ENCODE measurements at places on chromosomes 11 and 22.

GRCh38 chr11:75534259-75535069 is 8.7 kb upstream of the GDPD5 start:
- DNase-seq: no peak

GRCh38 chr11:57407010-57407920 is 16.8 kb upstream of the PRG2 start:
- DNase-seq: no peak

GRCh38 chr22:25770333-25770732 is 28.3 kb downstream of the MYO18B start:
- DNase-seq: no peak

GRCh38 chr22:27690599-27690998 is 111.0 kb downstream of the MN1 start:
- DNase-seq: no peak

GRCh38 chr11:27020751-27021150 is 19.9 kb upstream of the BBOX1 start:
- DNase-seq: no peak

DNA sequence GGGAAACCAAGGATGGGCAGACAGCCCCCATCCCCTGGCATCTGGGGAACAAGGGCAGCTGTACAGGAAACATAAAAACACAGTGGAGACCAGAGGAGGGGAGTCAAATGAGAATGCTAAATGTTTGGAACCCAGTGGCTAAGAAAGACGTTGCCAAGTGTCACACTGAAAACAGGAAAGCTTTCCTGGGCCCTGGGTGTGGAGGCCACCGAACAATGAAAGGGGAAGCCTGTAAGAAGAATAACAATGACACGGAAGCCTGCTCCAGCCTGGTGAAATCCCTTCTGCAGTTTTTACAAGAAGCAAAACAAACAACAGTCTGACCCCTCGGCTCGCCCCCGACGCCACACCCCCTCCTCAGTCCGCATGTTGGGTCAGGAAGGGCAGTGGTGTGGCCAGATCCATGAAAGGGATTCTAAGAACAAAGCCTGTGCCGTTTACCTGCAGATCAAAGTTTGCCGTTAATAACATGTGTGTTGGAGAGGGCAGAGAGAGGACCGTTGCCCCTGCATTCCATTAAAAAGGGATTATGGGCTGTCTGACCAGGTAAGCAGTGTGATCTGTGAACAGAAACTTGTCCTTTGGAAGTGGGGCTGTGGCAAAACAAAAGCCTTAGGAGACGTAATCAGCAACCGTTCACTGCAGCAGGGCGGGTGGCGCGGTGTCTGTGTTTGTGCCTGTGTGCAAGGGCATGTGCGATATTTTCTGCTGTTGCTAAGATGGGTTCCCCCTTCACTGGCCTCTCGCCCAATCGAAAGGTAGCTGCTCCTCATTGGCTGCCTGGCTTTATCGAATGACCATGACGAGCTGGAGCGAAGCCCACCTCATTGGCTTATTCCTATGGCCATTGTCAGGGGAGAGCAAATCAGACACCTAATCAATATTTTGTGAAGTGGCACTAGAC is 113.7 kb upstream of the BLID start:
- no peak for DNase-seq

- no peak for DNase-seq
These were observed 53.7 kb upstream of the ATXN10 start for GRCh38 chr22:45617948-45618347.

DNA sequence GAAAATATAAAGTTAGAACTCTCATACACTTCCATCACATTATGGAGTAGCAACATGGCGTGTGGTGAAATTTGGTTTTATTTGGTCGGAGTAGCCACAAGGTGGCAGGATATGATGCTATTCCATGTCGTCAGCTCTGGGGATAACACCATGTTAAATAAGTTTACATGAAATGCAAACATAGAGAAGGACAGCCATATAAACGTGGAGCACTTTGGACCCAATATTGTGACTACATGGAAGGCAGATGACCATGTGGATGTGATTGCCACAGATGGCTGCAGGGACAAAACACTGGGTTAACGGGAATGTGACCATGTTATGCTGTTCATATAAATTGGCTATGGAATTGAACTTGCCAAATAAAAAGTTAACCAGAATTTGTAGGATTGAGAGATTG is 21.0 kb downstream of the OR5M11 start:
- DNase-seq: no peak

- DNase-seq: no peak
These were observed 2.3 kb upstream of the TIRAP start for GRCh38 chr11:126280595-126280994.

GRCh38 chr11:64892411-64892831 is 14.0 kb upstream of the EHD1 start:
- DNase-seq: no peak

DNA sequence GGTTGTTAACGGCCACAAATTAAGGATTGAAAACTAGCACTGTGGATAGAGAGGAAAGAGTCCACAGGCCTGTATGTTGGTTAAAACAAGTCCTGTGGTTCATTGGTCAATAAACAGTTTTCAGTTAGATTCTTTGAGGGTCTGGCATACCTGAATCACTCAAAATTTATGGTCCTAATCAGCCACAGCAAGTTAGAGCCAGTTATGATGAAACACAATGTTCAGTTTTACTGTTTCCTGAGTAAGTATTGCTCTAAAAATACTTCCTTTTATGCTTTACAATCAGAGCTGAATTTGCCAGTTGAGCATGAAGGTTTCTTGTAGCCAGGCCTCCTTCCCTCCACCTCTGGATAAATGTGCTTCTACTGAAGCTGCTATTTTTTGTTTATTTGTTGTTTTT is 12.9 kb upstream of the CAT start:
- no peak for DNase-seq

- DNase-seq: no peak
These were observed 45.0 kb upstream of the BIRC3 start for GRCh38 chr11:102272047-102272824.

DNA sequence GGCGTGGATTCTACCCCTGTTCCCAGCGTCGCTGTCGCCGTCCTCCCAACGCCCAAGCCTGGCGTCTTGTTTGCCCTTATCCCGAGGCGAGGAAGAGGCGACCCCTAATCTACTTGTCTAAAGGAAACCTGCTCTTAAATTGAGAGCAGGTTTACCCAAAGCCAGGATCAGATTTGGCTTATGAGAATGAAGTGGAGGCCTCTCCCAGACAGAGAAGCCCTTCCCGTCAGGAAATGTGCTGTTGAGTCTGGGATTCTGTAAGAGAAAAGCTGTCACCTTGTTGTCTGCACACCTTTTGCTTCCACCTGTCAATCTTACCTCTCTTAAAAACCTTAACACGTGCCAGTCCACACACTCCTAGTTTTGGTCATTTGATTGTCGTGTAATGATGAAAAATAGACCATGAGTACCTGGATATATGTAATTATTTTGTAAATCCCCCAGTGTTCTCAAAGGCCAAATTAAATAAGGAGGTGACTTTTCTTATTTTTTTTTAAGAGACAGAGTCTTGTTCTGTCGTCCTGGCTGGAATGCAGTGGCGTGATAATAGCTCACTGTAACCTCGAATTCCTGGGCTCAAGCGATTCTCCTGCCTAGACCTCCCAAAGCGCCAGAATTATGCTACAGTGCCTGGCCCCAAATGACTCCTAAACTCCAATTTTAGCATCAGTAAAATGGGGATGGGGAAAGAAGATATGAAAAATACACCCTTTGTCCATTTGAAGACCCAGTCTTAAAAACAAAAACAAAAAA is 627 bp downstream of the GTF2H1 start:
- DNase-seq: no peak

DNA sequence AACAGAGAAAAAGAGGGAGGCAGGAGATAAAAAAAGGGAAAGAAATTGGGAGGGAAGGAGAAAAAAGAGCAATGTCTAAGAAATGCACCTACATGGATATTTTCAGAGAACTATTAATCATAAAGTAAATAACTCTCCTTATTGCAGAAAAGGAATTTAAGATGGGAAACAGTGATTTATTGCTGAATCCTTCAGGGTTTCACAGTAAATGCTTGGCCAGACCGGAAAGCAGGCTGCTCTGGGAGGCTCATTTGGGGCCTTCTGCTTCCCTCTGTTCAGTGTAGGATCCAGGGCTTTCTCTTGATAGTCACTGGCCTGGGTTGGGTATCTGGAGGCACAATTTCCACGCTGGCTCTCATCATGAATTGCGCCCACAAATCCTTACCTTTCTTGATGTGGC is 324.3 kb upstream of the SORL1-AS1 start:
- no peak for DNase-seq

- DNase-seq: no peak
These were observed 59.9 kb downstream of the NXPE1 start for GRCh38 chr11:114499756-114500155.

GRCh38 chr22:47357493-47357892 is 595.0 kb downstream of the TBC1D22A start:
- no peak for DNase-seq

DNA sequence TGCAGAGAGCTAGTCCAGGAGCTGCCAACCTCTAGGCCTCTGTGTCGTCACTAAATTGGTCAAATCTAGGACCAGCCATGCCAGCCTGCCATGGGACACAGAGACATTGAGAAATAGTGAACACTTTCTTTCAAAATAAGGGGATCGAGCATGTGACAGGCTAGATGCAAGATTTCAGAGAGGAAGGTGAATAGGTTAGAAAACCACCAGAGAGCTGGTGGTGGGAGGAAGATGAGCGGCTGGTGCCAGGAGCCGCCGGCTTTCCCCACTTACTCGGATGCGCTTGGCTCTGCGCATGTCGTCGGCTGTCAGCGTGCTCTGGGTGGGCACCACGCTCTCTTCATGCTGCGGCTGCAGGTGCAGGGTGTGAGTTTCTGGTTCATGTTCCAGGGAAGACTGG is 35.4 kb upstream of the NFRKB start:
- no peak for DNase-seq

DNA sequence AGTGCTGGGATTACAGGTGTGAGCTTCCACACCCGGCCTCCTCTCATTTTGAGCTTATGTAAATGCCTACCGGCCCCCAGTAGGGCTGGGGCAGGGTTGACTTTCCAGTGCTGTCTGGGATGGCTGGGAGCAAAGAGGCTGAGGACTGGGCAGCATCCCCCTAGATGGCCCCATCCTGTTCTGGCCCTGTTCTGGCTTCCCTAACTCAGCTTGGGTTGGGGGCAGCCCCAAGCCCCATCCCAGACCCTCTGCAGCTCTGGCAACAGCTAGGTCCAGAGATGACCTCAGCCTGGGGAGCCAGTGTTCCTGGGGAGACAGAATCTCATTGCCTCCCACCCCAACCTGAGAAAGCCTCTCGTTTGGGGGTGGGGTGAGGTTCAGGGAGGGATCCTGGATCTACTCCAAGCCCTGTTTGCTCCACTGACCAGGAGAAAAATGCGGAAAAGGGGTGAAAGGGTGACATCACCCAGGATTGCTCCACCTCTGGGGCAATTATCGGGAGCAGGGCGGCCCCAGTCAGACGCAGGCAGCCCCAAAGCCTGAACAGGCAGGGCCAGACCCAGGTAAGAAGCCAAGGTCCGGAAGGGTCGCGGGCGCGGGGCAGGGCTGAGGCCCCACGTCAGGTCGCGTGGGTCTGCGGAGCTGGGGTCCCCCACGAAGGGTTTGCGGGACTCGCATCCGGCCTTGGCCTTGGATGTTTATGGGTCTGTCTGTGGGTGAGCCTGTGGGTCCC is at the start of gene PNPLA2:
PNPLA2 (plus strand) TSS at position 519 of the 733 bp plus-strand sequence. CDS start 805 bp downstream, outside the sequence.
- no peak for DNase-seq

DNA sequence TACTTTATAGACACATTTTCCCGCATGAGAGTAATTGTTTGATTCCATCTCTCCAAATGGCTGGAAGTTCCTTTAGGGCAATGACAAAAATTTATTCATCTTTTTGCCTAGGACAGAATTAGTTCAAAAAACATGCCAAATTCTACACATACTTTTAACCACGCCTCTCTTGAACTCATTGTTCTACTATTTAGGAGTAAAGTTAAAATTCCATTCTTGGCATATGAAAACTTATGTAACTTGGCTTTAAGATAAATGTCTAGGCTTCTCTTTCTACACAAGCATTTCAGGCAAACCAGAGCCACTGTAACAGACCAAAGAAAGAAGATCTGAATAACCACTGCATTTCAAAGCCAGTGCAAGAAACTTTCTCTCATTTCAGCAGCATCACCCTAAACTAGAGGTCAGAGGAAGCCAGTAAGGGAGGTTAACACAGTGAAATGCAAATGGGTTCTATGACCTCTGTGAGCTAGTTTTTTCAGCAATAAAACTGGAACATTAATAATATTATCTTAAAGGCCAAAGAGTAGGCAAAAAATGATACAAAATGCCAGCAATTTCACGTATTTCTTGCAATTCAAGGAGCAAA is 73.0 kb downstream of the RSF1 start:
- no peak for DNase-seq

Measured in CD4-positive, alpha-beta T cell treated with Interleukin-2 at 100 ng/mL for 4 hours (primary cell).